Skin of body (tissue), 3 donors: ENCODE measurements at places on chromosomes 3 and 15. TPM values are rescaled to one million over a fixed set of nuclear protein-coding genes. Genes with fewer than 3 reads are reported as not detected.
A peak's percentile ranks its signal among the peaks of the same experiment; 100 is the strongest.

PARP15 gene
- 0.99 TPM for total RNA-seq

DNA sequence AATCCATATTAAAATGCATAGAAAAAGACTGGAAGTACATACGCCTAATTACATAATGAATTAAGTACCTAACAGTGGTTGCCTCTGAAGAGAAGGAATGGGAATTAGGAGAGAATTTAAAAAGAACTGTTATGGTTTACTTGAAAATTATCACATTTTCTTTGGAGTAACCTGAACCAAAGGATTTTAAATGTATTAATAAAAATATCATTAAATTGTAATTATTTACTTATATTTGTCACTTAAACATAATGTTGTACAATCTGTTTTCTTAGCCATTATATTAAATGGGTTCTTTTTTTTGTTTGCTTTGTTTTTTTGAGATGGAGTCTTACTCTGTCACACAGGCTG lies 114.2 kb upstream of the SLC7A14 start:
- DNase-seq, result no peak

HACD2 gene
- 37.1 TPM for total RNA-seq

SLC28A2 gene
- total RNA-seq, result not detected

DNA sequence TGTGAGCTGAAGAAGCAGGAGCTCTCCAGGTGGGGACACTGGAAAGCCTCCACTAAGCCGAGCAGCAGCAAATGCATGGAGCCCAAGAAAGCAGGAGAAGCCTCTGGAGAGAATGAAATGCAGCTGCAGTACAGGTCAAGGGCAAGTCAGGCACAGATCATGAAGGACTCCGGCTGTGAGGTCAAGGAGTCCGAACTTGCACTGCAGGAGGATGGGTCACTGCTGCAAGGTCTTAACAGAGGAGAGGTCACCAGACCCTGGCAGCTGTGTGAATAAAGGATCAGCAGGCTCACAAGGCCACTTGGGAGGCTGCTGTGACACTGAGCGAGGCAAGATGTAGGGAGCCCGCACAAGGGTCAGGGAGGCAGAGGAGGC lies 24.7 kb upstream of the SLC41A3 start:
- no peak for DNase-seq

DNA sequence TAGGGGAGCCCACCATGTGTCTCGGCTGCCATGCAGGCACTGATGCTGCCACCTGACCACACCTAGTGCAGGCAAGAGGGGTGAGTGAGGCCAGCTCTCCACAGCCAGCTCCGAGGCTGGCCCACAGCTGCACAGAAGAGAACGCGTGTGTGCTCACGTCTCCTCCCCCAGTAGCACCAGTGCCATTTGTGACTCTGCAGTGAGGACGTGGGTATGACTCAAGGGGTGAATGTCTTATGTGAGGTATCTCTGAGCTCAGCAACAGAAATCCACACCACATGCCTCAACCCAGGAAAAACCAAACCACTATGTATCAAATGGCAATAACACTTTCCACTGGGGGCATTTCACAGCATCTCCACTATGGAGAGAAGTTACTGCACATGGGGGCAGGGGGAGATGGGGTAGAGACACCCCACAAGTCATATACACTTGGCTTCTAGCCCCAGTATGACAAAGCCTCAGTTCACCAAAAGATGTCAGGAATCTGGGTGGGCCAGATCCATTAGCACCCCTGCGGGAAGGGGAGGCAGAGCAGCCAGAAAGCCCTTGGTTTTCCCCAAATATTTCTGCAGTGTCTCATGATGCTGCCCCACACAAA lies 87.6 kb downstream of the LRIG1 start:
- no peak for DNase-seq

DNA sequence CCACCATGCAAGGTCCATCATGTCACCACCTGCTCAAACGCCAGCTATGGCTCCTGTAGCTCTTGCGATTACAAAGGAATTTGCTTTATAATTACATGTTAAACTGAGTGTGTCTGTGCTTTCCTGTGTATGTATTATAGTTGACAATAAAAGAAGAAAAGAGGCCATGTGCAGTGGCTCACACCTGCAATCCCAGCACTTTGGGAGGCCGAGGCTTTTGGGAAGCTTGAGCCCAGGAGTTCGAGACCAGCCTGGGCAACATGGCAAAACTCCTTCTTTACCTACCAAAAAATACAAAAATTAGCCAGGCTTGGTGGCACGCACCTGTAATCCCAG lies 27.0 kb downstream of the ATRIP start:
- peak; percentile 47 for DNase-seq

IQCF5 gene
- total RNA-seq, result not detected

DNA sequence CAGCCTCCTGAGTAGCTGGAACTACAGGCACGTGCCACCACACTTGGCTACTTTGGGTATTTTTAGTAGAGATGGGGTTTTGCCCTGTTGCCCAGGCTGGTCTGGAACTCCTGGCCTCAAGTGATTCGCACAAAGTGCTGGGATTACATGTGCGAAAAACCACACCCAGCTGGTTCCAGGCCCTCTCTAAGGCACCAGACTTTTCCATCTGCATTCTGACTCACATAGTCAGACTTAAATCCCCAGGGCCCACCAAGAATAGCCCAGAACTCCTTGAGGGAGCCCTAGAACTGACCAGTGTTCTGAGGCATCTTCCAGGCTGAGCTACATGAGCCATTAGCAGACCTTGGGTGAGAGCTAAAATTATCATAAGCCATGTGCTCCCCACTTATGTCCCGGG lies 68.1 kb downstream of the NMD3 start:
- DNase-seq, result no peak
